ENCODE measurements at places on chromosomes 1 and 21. TPM values are rescaled to one million over a fixed set of nuclear protein-coding genes. Genes with fewer than 3 reads are reported as not detected.
A peak's percentile ranks its signal among the peaks of the same experiment; 100 is the strongest.

- H3K36me3 ChIP-seq = no peaks in the 10 kb centered on the region
- H3K4me1 ChIP-seq = no peaks in the 10 kb centered on the region
- H3K27me3 ChIP-seq = no peaks in the 10 kb centered on the region
Observed at GRCh38 chr1:172004671-172005070, 163.4 kb downstream of the DNM3 start.

GRCh38 chr1:88922214-88922613, 30.8 kb upstream of the GTF2B start:
- H3K4me3 ChIP-seq = no peak overlapping the region
- no peaks in the 10 kb centered on the region for H3K36me3 ChIP-seq
- no peak for DNase-seq
- no peaks in the 10 kb centered on the region for H3K4me1 ChIP-seq
- no peaks in the 10 kb centered on the region for H3K27me3 ChIP-seq

Gene CRP
- not detected for total RNA-seq

DNA sequence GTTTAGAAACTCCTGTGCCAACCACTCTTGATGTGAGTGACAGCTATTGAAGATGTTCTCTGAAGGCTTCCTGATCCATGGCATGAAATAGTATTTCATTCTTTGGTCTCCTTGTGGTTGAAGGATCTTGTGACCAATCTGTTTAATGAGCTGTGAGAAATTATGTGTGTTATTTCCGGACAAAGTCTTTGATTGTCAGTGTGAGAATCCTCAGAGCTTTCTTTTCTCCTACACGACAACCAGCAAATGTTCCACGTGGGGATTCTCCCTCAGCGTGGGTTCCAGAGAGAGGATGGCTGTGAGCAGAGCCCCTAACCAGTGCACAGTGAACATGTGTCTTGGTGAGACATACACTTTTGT, 45.0 kb upstream of the HOOK1 start:
- H3K27me3 ChIP-seq = no peaks in the 10 kb centered on the region
- H3K4me3 ChIP-seq = no peak overlapping the region
- no peak for DNase-seq

DNA sequence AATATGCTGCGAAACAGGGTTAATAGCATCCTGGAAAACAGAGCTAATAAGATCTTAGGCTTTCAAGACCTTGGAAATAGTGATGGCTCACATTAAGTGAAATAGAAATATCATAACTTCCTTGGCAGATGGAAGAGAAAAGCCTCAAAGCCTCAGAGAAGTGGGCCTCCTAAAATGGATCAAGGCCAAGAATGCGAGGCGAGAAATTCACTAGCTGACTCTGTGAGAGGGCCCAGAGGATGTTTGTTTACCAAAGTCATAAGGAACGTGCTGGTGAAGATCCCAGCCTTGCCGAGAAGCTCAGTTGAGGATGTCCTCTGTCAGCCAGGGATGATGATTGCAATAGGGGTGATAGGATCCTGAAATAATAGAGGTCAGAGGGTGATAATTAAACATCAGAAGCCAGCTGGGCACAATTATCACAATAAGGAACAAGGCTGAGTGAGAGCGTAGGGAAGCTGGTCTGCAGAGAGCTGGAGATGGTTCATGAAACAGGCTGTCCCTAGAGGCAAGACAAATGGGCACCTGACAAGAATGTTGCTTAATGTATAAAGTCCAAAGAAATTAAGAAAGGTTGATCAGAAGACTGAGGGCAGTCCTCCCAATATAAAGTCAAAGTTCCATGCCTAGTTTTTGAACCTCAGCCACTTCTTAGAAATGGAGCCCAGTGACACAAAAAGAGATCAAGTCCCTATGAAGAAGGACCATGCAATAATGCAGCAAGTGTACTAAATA, 101.7 kb upstream of the COG2 start:
- peaks cover 17% of the 10 kb centered on the region for H3K27me3 ChIP-seq
- no peaks in the 10 kb centered on the region for H3K36me3 ChIP-seq
- DNase-seq = no peak
- no peak overlapping the region for H3K27ac ChIP-seq
- peaks cover 3% of the 10 kb centered on the region for H3K4me1 ChIP-seq

DNA sequence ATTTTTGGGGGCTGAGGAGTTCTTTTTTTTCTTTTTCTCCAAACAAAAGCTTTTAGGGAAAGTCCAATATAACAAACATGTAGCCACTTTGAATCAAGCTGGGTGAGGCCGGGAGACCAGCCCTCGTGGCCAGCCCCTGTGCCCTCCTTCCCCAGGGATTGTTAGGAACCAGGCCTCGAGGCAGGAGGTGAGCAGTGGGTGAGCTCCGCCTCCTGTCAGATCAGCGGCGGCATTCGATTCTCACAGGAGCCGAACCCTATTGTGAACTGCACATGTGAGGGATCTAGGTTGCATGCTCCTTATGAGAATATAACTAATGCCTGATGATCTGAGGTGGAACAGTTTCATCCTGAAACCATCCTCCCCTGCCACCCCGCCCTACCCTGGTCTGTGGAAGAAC, 41.8 kb upstream of the TTC22 start:
- no peak overlapping the region for H3K27ac ChIP-seq
- H3K4me1 ChIP-seq = no peaks in the 10 kb centered on the region
- H3K27me3 ChIP-seq = no peaks in the 10 kb centered on the region
- H3K4me3 ChIP-seq = no peak overlapping the region

DNA sequence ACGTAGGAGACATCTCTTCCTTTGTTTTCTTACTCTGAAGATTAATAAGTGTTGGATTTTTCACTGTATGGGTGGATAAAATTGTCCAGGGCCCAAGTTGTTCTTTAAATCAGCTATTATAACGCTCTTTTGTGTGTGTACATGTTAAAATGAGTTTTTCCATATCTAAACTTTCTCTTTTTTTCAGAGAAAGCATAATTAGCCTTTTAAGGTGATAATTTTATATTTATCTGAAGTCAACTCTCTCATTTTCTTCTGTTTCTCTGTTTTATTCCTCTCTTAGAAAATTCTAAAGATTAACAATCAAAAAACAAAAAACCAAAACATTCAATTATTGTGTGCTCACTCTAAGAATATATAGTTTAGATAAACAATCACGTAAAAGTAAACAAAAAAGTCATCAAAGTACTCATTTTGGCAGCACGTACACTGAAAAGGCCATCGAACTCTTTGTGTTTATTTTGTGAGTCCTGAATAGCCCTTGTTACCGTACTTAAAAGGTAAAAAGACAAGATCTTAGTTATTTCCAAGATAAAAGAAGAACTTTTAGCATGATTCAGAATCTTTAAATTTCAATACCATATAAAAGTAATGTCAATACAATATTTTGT, 7.2 kb upstream of the CDC73 start:
- H3K4me3 ChIP-seq = no peak overlapping the region
- no peaks in the 10 kb centered on the region for H3K27me3 ChIP-seq
- H3K36me3 ChIP-seq = no peaks in the 10 kb centered on the region

- H3K27me3 ChIP-seq = no peaks in the 10 kb centered on the region
- H3K27ac ChIP-seq = no peak overlapping the region
- H3K4me3 ChIP-seq = no peak overlapping the region
Observed at GRCh38 chr1:35535243-35535642, 22.0 kb downstream of the KIAA0319L start.

Gene PLEKHO1
- total RNA-seq = 74.2 TPM

DNA sequence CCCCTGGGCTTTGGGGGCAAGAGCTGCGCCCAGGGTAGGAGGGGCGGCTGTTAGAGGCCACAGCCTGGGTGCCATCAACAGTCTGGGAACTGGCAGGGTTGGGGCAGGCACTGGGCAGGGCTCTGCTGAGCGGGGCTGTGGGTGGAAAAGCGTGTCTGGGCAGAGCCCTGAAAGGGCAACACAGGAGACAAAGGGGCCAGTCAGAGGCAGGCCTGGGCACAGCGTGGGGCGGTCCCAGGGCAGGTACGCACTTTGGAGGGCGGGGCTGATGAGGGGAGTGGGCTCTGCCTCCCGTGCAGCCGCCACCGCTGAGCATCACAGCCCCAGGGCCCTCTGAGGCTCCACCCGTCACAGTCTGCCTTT, 13.9 kb downstream of the CELSR2 start:
- H3K27me3 ChIP-seq = no peaks in the 10 kb centered on the region
- no peaks in the 10 kb centered on the region for H3K36me3 ChIP-seq

DNA sequence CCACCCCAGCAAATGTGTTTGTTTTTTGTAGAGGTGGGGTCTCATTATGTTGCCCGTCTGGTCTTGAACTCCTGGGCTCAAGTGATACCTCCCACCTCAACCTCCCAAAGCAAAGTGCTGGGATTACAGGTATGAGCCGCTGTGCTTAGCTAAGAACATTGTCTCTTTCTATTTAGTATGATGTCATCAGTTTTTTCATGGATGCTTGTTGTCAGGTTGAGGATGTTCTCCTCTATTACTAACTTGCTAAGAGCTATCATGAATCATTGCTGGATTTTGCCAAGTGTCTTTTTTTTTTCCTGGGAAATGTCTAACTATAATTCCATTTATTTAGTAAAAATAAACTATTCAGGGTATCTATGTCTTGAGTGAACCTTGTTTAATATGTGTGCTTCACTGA, 19.0 kb upstream of the MPC2 start:
- no peak for DNase-seq
- H3K36me3 ChIP-seq = peaks cover 34% of the 10 kb centered on the region
- H3K4me1 ChIP-seq = no peaks in the 10 kb centered on the region
- H3K4me3 ChIP-seq = no peak overlapping the region

Gene HSPB7
- total RNA-seq = 4.1 TPM

DNA sequence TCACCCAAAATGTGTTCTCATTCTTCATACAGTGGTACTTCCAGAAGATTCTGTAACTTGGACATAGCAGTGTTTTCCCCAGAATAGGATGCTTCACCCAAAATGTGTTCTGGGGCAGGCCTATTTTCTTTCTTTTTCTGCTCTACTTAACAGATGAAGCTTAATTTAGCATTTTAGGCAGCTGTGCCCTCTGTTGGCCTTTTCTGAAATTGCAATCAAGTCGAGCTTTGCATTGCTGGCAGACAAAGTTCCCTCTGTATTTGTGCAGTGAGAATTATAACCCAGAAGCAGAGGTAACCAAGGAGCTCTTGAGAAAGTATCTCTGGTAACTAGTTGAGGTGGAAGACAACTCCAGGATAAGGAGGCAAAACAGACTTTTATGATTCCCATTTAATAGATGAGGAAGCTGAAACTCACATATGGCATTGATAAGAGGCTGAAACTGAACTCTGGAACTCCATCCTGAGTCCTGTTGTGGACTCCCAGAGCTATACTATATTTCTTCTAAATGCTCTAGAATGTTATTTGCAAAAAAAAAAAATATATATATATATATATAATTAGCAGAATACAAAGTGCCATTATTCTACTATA, 50.3 kb upstream of the L1TD1 start:
- H3K4me1 ChIP-seq = no peaks in the 10 kb centered on the region
- no peaks in the 10 kb centered on the region for H3K36me3 ChIP-seq
- H3K27ac ChIP-seq = no peak overlapping the region
- DNase-seq = peak; percentile 80

DNA sequence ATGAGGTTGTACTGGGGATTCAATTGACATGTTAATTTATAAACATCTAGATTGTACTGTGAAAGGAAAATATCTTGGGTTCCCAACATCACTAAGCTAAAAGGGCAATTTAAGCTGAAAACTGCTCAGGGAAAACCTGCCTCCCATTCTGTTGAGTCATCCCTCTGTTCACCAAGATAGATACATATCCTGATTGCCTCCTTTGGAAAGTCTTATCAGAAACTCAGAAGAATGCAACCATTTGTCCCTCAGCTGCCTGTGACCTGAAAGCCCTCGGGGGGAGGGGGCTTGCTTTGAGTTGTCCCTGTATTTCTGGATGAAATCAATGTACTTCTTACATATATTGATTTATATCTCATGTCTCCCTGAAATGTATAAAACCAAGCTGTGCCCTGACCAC, 187.0 kb upstream of the ETV3 start:
- no peaks in the 10 kb centered on the region for H3K4me1 ChIP-seq
- no peak for DNase-seq
- no peaks in the 10 kb centered on the region for H3K27me3 ChIP-seq
- H3K4me3 ChIP-seq = no peak overlapping the region
- H3K36me3 ChIP-seq = no peaks in the 10 kb centered on the region

- no peaks in the 10 kb centered on the region for H3K36me3 ChIP-seq
- H3K4me1 ChIP-seq = no peaks in the 10 kb centered on the region
- no peaks in the 10 kb centered on the region for H3K27me3 ChIP-seq
- DNase-seq = no peak
Observed at GRCh38 chr21:26210614-26211013, 40.0 kb upstream of the APP start.

DNA sequence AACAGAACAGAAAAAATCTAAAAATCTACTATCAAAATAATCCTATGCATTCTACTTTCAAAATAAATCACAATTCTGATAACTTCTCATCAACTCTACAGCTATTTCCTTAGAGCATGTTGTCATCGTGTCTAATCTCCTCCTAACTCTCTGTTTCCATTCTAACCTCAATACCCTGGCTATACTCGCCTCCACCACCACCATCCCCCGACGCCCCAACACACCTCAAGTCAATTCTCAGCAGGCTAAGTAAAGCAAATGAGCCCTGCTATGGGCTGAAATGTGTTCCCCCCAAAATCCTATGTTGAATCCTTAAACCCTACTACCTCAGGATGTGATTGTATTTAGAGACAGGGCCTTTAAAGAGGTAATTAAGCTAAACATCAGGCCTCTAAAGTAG, 34.6 kb downstream of the NRDC start:
- peak; percentile 52 for DNase-seq
- no peaks in the 10 kb centered on the region for H3K4me1 ChIP-seq
- peaks cover 14% of the 10 kb centered on the region for H3K36me3 ChIP-seq
- H3K27ac ChIP-seq = no peak overlapping the region

Gene LRRN2
- total RNA-seq = not detected

DNA sequence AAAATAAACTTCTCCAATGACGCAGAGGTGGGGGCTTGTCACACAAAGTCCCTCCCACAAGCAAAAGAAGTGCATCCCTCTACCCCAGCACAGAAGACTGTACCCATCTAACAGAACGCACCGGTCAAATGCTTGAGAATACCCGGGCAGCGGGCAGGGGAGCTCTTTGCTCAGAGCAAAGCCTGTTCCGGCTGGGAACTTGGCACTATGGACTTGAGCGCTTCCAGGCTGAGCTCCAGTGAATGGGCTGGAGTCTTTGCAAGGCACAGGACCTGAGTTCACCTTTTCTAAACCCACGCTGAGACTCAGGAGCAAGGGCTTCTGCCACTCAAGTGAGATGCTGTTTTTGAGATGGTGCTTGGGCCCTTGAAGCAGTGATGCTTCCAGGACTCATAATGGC, 20.3 kb downstream of the RHBG start:
- no peak overlapping the region for H3K4me3 ChIP-seq
- H3K27ac ChIP-seq = no peak overlapping the region
- H3K36me3 ChIP-seq = no peaks in the 10 kb centered on the region
- H3K27me3 ChIP-seq = peaks cover 57% of the 10 kb centered on the region

- H3K4me3 ChIP-seq = no peak overlapping the region
- H3K36me3 ChIP-seq = no peaks in the 10 kb centered on the region
- no peak overlapping the region for H3K27ac ChIP-seq
- peaks cover 27% of the 10 kb centered on the region for H3K27me3 ChIP-seq
Observed at GRCh38 chr1:166980383-166980782, 5.0 kb upstream of the ILDR2 start.

Gene AVPR1B
- total RNA-seq = not detected

Gene OR10Z1
- not detected for total RNA-seq

- no peak overlapping the region for H3K27ac ChIP-seq
- peaks cover 4% of the 10 kb centered on the region for H3K27me3 ChIP-seq
- peaks cover 9% of the 10 kb centered on the region for H3K36me3 ChIP-seq
- peak; percentile 19 for DNase-seq
- H3K4me3 ChIP-seq = no peak overlapping the region
- peaks cover 6% of the 10 kb centered on the region for H3K4me1 ChIP-seq
Observed at GRCh38 chr1:21559788-21560567, 50.8 kb downstream of the ALPL start.

Measured in osteoblast (primary cell).